ENCODE measurements at places on chromosomes 11 and 22.
A peak's percentile ranks its signal among the peaks of the same experiment; 100 is the strongest.

DNA sequence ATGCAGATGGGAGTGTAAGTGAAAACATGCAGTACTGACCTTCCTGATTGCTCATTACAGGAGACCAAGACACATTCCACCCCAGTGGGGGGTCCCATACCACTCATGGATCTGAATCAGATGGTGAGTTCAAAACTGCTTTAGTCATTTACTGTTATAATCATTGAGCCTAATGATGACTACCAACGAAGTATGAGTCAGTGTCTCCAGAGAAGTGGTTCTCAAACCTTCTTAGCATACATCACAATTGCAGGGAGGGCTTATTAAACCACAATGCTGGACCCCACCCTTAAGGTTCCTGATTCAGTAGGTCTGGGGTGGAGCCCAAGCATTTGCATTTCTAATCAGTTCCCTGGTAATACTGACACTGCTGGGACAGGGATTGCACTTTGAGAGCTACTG is 75.8 kb downstream of the CD44 start:
- DNase-seq, result peak; percentile 48

DNA sequence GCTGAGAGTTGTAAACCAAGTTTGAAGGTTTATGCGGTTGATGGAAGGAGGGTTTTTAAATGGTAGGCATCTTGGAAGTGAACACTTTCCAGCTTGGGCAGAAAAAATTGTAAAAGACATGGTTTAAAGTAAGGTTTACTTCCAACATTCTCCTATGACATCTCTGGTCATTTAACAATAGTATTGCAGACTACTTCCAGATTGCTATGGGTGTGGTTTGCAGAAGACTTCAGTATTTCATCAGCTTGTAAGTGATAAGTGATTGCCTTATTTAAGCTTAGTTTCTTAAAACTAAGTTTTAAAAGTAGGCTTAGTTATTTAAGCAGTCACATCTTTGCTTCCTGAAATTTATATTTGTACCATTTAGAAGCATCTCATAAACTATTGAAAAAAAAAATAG is 7.2 kb upstream of the STT3A start:
- no peak for DNase-seq

GRCh38 chr11:66002648-66003225 is 434 bp downstream of the BANF1 start:
- DNase-seq, result no peak

DNA sequence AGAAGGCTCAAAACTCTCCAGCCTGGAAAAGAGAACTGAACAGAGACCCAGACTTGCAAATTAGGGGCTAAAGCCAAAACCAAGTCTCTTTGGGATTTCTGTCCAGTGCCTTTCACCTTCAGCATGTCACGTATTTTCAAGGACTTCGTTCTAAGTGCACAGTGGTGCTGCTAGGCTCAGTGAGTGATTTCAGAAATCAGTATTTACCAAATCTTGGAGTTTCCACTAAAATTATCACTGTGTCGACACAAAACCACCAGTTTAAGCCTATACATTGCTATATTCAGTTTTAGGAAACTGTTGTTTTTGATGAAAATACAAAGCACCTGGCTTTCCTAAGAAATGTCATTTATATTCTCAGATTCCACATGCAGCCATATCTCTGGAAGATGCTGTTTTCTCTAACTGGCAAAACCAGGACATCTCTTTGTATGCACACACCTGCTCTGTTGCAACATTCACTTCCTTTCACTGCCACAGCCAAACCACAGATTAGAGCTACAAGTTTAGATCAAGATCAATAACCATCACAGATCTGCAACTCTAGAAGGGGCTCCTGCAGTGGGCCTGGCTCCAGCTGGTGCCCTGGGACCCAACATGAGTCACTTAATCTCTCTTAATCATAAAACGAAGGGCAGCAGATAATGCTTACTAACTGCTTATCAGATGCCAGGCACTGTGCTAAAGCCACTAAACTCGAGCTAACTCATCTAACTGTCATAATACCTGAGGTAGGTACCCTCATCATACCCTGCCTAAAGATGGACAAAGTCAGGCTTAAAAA is 22.3 kb downstream of the SMCO4 start:
- DNase-seq, result no peak

- no peak for DNase-seq
These were observed 38.2 kb downstream of the SCUBE1 start for GRCh38 chr22:43304831-43305590.

GRCh38 chr11:58573451-58574104 is 2.1 kb downstream of the LPXN start:
- DNase-seq, result peak; percentile 75

DNA sequence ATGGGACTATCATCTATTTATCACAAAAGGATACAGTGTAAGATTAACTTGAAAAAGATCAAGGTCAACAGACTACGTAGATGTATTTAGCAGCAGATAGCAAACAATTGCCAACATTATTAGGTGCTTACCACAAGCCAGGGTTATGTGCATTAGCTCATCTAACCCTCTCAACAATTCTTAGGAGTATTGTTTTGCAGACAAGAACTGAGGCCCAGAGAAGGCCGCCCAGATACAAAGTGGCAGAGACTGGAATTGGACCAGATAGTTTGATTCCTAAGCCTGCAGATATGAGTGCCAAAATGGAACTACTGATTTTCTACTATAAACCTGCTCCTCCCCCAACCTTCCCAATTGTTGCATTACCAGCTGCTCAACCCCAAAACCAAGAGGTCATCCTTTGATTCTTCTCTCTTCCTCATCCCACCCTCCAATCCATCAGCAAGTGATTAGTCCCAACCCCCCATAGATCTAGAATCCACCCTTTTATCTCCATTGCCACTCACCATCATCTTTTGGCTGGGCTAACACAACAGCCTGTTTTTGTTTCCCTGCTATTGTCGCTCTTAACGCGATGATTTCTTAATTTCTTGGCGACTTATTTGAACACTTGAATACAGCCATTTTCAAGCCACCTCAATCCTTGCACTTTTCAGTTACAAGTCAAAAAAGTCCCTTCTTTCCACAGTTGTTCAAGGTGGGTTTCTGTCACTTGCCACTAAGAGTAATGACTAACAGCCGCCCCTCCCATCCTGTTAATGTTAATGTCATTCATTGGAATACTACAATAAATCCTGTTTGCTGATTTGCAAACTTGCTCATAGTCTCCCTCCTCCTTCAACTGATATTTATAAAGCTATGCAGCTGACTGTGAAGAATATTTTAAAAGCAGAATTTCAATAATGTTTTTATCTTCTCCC is 2.7 kb downstream of the TMEM123 start:
- no peak for DNase-seq

GRCh38 chr11:95361180-95361579 is 130.2 kb upstream of the SESN3 start:
- no peak for DNase-seq

GRCh38 chr11:80024119-80024518 is 583.3 kb upstream of the TENM4 start:
- no peak for DNase-seq

DNA sequence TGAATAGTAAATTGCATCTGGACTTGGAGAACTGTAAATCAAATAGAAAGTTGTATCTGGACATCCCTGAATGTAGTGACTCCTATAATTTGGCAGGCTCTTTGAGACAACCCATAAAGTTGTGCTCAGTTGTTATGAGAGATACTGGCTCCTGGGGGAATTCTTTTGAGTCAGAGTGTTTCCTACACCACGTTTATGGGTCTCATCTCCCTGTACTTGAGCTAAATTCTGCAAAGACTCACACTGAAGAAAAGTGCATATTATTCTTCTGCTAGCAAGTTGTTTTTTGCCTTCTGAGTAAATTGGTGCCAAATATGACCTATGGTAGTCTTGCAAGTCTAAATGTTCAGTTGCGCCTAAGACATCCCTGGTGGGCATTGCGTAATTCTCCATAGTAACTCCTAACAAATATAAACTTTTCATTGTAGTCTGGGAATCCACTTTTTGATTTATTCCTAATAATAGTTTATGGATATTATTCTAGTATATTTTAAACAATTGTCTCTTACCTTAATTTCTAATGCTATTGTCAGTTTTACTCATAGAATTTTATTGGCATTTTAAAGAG is 5.0 kb downstream of the ZNF215 start:
- DNase-seq, result no peak

- DNase-seq, result no peak
These were observed 6.9 kb downstream of the SLC39A13 start for GRCh38 chr11:47415091-47415854.

- DNase-seq, result no peak
These were observed 4.7 kb upstream of the C1QTNF6 start for GRCh38 chr22:37192741-37193140.

DNA sequence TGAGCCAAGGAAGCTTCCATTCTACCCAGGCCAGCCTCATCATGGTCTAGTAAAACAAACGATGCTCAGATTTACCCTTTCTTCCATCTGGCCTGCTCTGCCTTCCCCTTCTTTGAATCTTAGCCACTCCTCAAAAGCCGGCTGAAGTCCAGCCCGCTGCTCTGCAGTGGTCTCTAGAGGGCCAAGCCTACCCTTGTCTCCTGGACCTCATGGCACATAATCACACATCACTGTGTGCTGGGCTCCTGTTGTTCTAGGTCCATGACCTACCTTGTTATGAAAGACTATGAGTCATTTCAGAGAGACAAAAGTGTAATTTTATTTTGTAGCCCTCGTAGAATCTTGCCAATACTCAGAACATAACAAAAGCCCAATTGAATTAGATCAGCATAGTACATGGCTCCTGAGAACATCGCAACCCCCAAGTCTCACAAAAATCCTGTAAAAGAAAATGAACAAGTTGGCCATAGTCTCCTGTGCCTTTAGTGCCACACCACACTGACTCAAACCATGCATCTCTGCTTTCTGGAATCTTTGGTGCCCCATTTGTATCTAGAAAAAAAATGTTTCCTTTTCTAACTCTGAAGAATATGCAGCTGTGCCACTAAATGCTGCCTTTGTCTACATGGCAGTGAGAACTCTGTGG is 192.7 kb downstream of the OPCML start:
- DNase-seq, result no peak

GRCh38 chr22:30717331-30717921 is 22.8 kb downstream of the OSBP2 start:
- no peak for DNase-seq

DNA sequence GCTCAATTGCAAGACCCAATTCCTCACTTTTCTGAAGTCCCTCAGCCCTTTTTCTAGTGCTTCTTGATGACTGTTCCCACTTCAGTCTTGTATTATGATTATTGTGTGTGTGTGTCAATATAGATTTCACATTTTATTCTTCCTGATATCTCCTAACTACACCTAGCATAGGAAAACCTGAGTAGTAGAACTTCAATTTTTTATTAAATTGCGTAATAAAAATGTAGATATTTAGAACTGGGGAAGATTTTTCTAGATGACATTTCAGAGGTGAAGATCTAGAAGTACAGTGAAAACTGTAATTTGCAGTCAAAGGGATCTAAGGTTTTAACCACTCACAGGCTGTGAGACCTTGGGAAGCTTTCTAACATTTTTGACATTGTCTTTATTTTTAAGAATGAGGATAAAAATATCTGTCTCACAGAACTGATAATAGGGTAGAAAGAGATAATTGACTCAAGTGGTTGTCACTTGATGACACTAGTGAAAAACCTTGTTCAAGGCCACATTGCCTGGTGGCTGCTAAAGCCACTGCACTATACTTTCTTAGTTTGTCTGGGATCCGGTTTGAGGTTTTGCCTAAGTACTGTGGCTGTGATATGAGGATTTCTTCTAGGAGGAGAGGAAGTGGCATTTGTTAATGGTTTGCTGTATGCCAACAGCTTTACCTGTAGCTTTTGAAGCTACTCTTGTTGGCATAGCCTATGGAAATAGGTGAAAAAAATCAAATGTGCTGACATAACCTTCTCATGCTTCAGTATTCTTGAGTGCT is 32.2 kb upstream of the SESN3 start:
- no peak for DNase-seq

All from activated naive CD8-positive, alpha-beta T cell treated with anti-CD3 and anti-CD28 coated beads, Interleukin-2, amount 50 U/mL, for 24 hours (primary cell).